Ureter (tissue), 1 donor: ENCODE measurements at places on chromosomes 3 and 15.

GRCh38 chr15:66588537-66588936, 22.7 kb upstream of the LCTL start:
- no peak for DNase-seq

- DNase-seq, result no peak
These were observed 1088.9 kb downstream of the NAALADL2 start for GRCh38 chr3:175948041-175948440.

DNA sequence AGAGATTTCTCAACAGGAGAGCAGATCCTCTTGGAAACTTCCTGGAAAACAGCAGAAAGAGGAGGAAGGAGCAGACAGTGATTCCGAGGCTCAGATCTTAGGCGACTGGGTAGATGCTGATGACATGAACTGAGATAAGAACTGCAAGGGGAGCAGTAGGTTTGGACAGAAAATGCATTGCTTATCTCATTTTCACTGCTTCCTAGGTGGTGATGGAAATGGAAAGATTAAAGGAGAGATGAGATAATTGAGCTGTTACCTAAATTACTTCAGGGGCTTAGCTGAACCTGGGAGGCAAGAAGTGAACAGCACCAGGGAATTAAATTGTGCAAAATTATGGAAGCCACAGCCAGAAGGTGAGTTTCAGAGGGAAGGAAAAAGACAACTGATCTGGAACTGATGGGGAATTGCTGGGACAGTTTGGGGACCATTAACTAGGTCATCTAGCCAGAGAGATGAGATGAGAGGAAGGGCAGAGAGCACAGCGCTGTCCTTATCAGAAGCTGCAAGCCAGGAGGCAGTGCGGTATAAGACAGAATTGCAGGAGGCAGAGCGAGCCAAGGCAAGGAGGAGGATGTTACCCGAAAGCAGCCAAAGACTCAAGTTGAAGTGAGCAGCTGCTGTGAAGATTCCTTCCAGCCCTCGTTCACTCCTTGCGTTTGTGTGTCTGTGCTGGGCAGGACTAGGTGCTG, 140.4 kb downstream of the SRGAP3 start:
- no peak for DNase-seq

DNA sequence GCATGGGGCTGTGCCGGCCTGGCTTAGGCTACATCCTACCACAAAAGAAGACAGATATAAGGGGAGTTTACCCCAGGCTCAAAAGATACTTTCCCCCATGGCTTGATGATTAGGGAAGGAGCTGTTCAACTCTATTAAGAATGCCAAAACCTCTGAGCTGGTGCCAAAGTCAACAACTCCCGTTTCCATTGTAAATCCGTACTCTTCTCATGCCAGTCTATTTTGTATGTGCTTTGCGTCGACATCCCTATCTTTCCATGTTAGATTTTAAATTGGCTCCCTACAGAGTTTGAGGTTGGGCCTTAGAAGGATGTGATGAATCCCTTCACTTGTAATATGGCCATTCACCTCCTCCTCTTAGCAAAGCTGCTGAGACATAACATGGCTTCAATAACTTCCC, 46.9 kb downstream of the RLBP1 start:
- no peak for DNase-seq

GRCh38 chr3:126857928-126858327, 125.0 kb upstream of the PLXNA1 start:
- no peak for DNase-seq

- no peak for DNase-seq
These were observed 33.6 kb upstream of the TOPAZ1 start for GRCh38 chr3:44208086-44208485.
